D721Med (cell line): ENCODE measurements at places on chromosomes 11 and 22.

- no peak for DNase-seq
Observed at GRCh38 chr11:117781627-117782026, 15.4 kb downstream of the DSCAML1 start.

DNA sequence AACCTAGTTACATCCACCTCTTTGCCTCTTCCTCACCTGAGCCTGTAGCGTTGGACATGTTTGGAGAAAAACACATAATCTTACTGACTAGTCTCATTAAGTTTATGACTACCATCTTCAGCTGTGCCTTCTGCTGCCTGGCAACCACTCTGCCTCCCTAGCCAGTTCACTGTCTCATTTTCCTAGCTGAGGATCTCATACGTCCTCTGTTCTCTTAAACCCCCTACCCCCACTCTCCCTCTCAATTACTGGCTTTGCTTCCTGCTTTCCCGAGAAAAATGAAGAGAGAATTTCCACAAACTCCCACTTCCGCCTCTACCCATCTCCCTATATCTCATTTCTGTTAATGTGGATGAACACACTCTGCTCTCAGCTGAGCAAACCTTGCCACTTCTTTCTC lies 239.3 kb upstream of the POU2AF2 start:
- DNase-seq: no peak

GRCh38 chr22:47406180-47406834 lies 643.9 kb downstream of the TBC1D22A start:
- no peak for DNase-seq

- DNase-seq: no peak
Observed at GRCh38 chr22:20903093-20903492, 14.1 kb upstream of the CRKL start.

DNA sequence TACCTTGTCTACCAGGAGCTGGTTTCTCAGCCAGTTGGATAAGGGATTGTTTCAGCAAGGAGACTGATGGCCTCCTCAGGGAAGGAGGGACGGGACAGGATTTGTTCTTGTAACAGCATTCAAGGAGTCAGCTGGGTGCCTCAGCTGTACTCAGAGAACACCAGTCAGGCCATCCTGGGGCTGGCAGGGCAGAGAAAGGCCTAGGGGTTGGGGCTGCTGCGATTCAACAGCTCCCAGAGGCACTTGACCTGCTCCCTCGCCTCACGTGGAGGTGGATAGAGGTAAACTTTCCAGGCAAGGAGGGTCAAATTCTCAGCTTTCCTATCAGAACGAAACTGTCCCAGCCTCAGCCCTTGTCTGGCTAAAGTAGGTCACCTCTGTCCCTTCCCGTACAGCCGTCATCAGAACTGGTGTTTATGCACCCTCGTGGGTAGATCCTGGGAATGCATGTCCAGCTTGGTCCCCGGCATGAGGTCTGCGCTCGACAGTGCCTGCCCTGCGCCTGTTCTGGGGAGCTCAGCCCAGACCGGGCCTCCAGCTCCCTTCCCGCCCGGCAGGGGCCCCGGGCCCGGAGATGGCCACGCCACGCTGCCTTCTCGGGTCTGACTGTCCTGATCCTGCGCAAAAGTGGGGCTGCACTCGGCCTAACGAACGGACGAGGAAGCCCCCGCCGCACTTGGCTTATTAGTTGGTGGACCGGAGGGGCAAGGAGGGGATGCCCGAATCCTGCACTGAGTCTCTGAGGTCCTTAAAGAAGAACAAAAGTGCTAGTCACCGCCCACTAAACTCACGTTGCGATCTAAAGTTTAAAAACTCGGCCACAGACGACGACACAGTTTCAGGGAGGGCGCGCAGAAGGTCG lies 762 bp upstream of the CCDC134 start:
- no peak for DNase-seq

GRCh38 chr11:126585774-126586491 lies 230.4 kb downstream of the ST3GAL4 start:
- no peak for DNase-seq

GRCh38 chr22:26553056-26553752 lies 36.7 kb downstream of the TPST2 start:
- no peak for DNase-seq

- DNase-seq: no peak
Observed at GRCh38 chr22:42653999-42654398, 4.8 kb upstream of the CYB5R3 start.

GRCh38 chr11:37560346-37560745 lies 962.3 kb upstream of the RAG2 start:
- no peak for DNase-seq

GRCh38 chr22:28783786-28784671 lies 11.5 kb downstream of the CCDC117 start:
- no peak for DNase-seq
